ENCODE measurements at places on chromosomes 3 and 15. TPM values are rescaled to one million over a fixed set of nuclear protein-coding genes. Genes with fewer than 3 reads are reported as not detected.
A peak's percentile ranks its signal among the peaks of the same experiment; 100 is the strongest.

DNA sequence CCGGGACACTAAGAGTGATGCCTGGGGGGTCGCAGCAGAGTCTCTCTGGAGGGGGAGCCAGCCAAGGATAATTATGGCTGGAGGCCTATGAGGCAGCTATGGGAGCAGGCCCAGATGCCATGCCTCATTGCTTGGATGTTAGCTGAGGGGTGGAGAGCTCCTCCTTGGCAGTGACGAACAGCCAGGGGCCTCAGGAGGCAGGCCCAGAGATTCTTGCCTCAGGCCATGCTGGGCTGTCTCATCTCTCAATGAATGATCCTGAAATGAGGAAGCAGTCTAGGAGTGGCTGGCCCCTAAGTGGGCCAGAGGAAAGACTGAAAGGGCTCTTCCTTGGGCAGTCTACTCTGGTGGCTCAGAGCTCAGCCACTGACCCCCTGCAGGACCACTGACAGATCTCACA lies 21.3 kb downstream of the KIF9 start:
- no peak for DNase-seq

GRCh38 chr3:186594591-186595113 lies 18.2 kb upstream of the AHSG start:
- no peak for DNase-seq

GRCh38 chr15:41492597-41493204 lies 973 bp upstream of the ITPKA start:
- DNase-seq, result no peak

DNA sequence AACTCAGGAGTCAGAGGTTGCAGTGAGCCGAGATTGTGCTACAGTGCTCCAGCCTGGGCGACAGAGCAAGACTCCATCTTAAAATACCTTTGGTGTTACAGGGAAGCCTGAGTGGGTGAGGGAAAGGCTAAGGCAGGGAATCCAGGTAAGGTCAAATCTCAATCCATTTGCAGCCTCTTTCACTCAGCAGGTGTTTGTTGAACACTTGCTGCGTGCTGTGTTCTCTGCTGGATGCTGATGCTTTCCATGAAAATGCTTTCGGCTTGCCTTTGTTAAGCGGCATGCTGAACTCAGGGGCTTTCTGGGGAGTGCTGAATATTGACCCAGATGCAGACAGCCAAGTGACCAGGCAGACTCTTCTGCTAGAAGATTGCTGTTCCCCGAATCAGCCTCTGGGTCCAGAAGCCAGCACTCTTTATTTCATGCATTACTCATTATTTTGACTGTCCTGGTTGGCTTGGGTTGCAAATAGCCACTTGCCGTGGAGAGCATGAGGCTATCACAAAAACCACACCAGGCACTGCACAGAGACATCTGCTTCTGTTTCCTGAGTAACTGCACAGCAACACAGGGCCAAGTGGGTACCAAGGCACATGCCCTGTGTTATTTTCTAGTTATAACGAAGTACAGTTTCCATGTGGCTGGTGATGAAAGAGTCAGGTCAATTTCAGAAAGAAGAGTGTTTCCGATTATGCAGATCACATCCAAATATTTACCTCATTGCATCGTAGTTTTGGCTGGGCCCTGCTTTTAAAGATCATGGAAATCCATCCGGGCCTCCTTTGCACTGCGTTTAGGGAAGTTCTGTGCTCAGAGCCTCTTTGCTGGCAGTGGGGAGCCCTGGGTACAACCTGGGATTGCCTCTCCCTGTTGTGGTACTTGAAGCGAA lies 88.6 kb downstream of the THSD4 start:
- DNase-seq, result no peak

Gene MKRN3
- 0.80 TPM for total RNA-seq

Gene EFCAB12
- total RNA-seq, result 0.32 TPM

GRCh38 chr15:29698030-29698701 lies 124.1 kb downstream of the TJP1 start:
- no peak for DNase-seq

Gene LRRC49
- total RNA-seq, result 5.2 TPM

GRCh38 chr3:36771931-36772330 lies 7.6 kb upstream of the DCLK3 start:
- no peak for DNase-seq

- no peak for DNase-seq
Measured at GRCh38 chr15:81560405-81560804, 186.4 kb upstream of the TMC3 start.

GRCh38 chr3:60504827-60505457 lies 746.3 kb downstream of the FHIT start:
- DNase-seq, result no peak

Gene ADAMTSL3
- 6.0 TPM for total RNA-seq

DNA sequence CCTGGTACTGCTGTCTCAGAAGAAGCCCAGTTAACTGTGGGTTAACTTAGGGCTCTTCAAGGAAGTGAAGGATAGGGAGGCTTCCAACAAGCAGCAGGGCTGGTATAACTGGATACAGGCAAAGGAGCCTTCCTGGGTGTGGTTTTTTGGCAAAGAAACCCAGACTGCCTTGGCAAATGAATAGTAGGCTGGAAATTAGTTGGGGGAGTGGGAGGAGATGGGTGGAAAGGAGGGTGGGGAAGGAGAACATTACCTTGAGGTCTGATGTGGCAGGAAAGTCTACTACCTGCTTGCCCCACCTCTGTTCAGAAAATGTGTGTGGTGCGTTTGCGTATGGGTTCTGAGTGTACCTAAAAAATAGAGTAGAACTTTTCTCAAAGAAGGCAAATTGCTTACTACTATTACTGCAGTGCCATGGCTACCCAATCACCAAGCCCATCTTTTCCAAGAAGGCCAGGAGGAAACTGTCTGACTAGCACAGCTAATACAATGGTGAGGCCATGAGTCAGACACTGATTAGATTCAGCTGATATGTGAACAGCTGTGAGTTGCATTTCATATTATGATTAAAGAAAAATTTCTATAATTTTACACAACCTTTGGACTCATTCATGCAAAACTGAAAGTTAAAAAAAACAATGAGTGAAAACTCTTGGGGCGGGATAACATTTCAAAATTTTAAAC lies 55.2 kb downstream of the SPTSSB start:
- DNase-seq, result peak; percentile 29

Gene ARRDC4
- 96.9 TPM for total RNA-seq

Gene PLCL2
- 35.4 TPM for total RNA-seq

DNA sequence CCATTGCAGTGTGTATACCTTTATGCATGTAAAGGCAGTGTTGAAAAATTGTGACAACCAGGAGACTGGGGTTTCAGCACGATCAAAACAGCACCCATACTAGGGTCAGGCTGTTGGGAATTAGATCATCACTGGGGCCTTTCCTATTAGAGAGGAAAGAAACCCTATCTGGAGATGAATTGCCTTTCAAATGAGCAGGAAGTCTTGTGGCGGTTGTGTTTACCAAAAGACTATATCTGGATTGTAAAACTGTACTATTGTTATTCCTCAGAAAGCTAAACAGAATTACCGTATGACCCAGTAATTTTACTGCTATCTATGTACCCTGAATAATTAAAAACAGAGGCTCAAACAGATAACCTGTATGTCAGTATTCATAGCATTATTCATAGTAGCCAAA lies 10.1 kb downstream of the UBE2E1 start:
- DNase-seq, result no peak

Gene C3orf70
- total RNA-seq, result 13.9 TPM

GRCh38 chr3:108114423-108115065 lies 23.7 kb upstream of the CD47 start:
- no peak for DNase-seq

Gene EPHB3
- total RNA-seq, result 17.7 TPM
